ENCODE measurements at places on chromosomes 11 and 22.

GRCh38 chr22:43013355-43014315 is 1.3 kb downstream of the PACSIN2 start:
- DNase-seq = no peak

- no peak for DNase-seq
Observed at GRCh38 chr11:1303126-1303821, 6.2 kb downstream of the TOLLIP start.

GRCh38 chr11:70415642-70416395 is 17.5 kb downstream of the CTTN start:
- no peak for DNase-seq

DNA sequence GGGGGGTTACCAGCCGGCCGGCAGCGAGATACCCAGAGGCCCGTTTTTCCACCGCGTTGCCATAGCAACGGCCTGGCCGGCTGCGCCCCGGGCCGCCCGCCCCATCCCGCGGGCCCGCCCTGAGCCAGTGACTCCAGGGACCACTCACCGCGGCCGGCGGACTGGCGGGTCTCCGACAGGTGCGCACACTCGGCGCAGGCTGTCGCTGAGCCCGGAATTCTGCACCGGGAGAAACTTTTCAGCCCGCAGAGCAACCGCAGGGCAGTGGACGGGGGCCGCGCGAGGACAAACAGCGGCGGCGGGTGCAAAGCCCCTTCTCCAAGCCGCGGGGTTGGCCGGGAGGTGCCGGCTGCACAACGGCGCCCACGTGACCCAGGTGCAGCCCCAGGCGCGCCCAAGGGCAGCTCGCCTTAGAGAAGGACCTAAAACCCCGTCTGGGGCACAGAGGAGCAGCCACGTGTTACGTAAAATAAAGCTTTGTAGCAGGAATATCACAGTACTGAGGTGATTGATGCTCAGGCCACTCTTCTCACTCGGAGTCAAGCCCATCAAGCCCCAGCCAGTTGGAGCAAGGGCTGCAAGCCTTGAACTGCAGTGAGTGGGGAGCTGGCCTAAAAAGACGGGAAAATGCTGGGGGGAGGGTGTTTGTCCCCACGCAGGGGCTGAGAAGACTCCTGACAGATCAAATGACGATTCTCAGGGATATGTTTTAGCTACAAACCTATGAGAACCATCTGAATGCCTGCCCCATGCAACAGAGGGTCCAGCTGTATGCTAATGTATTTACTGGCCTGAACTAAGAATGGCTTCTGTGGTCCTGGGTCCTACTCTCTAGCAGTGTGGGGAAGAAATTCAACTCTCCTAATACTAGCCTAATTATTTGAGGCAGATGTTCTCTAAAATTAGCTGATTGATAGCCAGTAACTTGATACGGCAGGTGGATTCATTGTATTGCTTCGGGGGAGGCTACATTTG is at the start of gene STK33:
Gene STK33 (minus strand): TSS at position 294 of the 975 bp plus-strand sequence. CDS start 119,323 bp downstream, outside the sequence.
- no peak for DNase-seq

DNA sequence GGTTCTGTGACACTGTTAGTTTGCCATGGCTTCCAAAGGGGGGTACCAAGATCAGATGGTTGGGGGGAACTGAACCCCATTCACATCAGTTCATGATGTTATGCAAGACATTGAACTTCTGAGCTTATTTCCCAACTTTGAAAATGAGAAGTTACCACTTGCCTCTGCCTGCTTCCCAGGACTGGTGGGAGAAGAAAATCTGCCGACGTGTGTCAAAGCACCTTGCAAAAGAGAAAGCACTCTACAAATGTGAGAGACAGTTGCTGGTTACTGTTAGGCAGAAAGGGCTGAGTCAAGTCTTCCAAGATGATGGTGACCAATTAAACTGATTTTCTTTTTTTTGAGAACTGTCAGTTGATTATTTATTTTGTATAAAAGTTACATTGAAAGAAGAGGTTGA is 45.6 kb downstream of the SMCO4 start:
- DNase-seq = no peak

DNA sequence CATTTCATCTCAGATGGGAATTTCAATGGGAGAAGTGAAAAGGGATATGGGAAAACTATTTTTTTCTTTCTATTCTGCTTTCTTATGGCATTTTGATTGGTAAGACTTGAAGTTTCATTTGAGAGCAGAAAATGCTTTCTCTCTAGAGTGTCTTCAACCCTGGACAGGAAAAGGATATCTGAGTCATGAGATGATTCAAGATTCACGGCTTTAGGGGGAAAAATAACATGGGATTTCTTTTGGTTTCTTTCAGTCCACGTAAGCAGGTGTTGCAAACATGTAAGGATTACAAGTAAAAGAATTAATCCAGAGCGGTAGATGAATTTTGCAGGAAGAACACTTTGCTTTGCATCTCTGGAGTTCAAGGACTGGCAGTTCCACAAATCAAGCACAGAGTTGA is 1001.0 kb upstream of the TENM4 start:
- DNase-seq = no peak

- no peak for DNase-seq
Observed at GRCh38 chr22:40430991-40431390, 60.6 kb downstream of the SGSM3 start.

GRCh38 chr11:3949125-3949524 is 93.7 kb downstream of the STIM1 start:
- DNase-seq = no peak

DNA sequence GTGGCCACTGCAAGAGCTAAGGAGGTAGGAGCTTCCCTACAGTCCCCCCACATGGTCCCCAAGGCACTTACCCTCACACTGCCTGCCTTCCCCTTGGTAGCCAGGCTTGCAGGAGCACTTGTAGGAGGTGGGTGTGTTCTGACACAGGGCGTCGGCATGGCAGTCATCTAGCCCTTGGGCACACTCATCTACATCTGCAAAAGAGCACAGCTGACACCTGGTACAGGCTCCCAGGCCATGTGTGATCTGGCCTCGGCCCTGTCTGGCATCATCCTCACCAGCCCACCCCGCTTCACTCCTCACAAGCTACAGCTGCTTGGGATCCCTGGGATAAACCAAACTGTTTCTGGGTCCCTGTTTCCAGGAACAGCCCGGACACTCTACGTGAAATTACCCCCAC is 1.8 kb downstream of the SCUBE2 start:
- no peak for DNase-seq

DNA sequence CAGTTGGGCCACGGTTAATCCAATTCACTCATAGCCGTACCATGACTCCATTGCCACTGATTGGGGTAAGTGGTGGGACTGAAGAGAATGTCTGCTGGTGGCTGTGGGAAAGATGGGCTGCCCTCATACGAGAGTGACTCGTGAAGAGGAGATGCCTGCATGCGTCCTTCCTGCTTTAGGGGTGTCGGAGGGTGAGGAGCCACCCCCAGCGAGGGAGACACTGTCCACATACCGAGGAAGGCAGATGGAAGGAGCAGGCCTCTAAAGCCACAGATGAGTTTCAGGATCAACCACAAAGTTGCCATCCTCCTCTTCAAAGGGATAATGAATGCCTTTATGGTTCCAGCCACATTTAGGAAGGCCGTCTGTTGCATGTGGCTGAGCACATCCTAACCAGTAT is 83.2 kb downstream of the GRIK4 start:
- no peak for DNase-seq

DNA sequence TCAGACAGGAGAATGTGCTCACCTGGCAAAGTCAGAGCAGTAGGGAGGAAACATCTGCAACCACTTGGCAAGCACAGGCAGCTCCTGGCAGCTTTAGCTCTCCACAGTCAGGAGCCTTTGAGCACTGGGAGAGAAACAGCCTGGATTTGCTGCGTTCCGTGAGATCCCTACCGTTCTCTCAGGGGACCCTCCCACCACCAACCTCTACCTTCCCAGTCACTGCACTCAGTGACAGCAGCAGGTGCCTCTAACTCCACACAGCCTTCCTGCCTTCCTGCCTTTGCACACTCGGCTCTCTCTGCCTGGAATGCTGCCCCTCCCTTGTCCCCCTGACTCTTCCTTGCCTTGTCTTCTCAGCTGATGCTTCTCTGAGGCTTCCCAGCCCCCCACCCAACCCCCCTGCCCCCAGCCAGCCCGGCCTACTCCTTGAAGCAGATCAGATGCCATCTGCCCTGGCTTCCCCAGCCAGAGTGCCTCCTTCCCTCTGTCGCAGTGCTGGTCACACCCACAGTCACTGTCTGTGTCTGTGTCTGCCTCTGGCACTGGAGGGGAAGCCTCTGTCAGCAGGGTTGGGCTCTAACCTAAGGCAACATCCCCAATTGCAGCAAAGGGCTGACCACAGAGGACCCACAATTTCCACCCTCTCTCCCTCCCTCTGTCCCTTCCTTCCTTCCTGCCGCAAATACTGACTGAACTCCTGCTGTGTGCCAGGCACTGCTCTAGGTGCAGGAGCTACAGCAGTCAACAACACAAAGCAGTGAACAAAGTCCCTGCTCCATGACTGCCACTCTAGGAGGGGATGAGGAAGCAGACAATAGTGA is 14.9 kb upstream of the TSKU start:
- no peak for DNase-seq

GRCh38 chr11:7495882-7496551 is 10.7 kb downstream of the OLFML1 start:
- no peak for DNase-seq

GRCh38 chr11:69828276-69828970 is 9.2 kb upstream of the FGF3 start:
- DNase-seq = no peak

DNA sequence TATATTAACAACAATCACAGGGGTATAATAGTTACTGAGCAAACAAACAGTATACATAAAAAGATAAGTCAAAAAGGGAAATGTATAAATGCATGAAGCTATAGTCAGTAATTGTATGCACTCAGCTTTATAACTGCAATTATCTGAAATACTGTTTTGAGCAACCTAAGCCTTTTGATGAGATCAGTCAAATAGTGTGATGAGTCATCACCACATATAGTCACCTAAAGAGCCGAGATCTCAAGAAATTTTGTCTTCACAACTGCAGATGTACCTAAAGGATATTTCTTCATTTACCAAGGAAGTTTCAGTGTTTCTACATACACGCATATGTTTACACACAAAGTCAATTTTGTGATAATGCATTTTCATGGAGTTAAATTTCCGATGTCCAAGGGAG is 5.4 kb upstream of the OR51A2 start:
- DNase-seq = no peak

GRCh38 chr22:44901301-44901700 is 108.5 kb downstream of the PHF21B start:
- no peak for DNase-seq

DNA sequence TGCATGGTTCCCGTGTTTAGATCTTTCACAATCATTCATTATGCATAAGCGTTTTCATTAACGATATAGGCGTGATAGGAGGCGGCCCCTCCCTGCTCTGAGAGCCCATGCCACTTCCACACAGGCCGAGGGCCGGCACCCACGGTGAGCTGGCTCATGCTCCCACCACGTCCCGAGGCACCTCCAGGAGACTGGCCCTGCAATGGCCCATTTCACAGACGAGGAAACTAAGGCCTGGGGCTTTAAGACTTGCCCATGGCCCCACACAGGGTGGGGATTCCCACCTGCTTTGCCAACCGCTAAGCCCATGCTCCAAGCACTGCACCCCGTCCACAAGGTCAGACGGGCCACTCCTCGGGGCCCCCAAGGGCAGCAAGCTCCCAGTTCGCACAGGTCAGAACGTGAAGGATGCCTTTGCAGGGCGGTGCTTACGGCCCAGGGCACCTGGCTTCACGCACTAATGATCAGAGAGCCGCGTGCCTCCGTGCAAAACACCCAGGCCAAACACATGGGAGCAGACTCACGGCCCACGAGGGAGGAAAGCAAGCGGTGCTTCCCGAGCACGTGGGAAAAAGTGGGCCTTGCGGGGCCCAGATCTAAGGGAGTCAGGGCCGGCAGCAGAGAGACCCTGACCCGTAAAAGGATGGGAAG is 8.3 kb downstream of the OSBPL5 start:
- DNase-seq = no peak

GRCh38 chr11:24496736-24497725 is at the start of gene LUZP2:
TSS of gene LUZP2 (plus strand) at chr11:24497053.
- DNase-seq = no peak

DNA sequence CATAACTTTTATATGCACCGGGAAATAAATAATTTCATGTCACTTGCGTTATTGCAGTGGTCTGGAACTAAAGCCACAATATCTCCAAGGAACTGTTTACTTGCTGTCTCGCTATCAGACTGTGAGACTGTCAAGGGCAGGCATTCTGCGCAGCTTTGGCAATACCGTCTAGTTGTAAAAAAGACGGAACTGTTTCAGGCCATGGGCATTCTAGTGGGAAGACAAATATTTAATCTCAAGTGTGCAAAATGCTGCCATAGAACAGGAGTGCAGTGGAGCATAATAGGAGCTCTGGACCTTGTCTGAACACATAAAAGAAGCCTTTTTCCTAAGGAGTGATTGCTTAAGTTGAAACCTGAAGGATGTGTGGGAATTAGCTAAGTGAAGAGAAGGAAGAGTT is 53.8 kb downstream of the PACS1 start:
- no peak for DNase-seq

- no peak for DNase-seq
Observed at GRCh38 chr11:87256694-87257340, 219.1 kb downstream of the TMEM135 start.

DNA sequence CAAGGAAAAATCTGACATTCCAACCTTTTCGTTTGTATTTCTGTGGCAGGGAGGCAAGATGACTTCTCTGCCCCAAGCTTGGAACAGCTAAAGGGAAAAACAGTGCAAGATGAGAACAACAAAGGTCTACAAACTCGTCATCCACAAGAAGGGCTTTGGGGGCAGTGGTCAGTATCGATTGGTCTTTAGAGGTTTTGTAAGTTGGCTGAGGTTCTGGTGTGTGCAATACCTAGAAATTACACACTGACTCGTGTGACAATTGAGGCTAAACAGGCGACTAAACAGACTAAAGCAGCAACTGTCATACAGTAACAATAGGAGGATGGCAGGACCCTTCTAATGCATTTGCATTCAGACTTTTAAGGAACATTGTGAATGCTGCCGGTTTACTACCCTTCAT is 994 bp downstream of the DEPDC5 start:
- no peak for DNase-seq

DNA sequence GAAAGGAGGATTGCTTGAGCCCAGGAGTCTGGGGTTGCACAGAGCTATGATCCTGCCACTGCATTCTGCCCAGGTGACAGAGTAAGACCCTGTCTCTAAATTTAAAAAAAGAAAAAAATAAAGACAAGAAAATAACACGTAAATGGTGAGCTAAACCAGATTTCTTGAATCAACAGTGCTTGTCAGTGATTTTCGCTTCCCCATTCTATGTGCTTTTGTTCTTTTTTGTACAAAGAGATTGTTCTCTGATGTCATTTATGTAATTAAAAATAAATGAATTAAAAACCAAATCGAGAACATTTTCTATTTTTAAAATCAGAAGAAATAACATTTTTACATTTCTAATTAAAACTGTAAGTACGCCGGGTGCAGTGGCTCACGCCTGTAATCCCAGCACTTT is 19.8 kb upstream of the SLC29A2 start:
- DNase-seq = no peak

GRCh38 chr11:811446-812245 is 1.9 kb downstream of the RPLP2 start:
- no peak for DNase-seq

- no peak for DNase-seq
Observed at GRCh38 chr11:113493206-113493605, 18.0 kb upstream of the DRD2 start.

- no peak for DNase-seq
Observed at GRCh38 chr22:29609139-29609538, 5.7 kb downstream of the NF2 start.

- DNase-seq = no peak
Observed at GRCh38 chr11:65915821-65916251, 3.0 kb downstream of the C11orf68 start.

Measured in activated naive CD4-positive, alpha-beta T cell (primary cell).